ENCODE measurements at places on chromosomes 2 and 18. TPM values are rescaled to one million over a fixed set of nuclear protein-coding genes. Genes with fewer than 3 reads are reported as not detected.

GRCh38 chr2:48600204-48600813 lies 17.3 kb upstream of the GTF2A1L start:
- no peaks in the 10 kb centered on the region for H3K36me3 ChIP-seq
- no peak overlapping the region for H3K4me3 ChIP-seq
- H3K27me3 ChIP-seq: no peaks in the 10 kb centered on the region
- H3K4me1 ChIP-seq: no peaks in the 10 kb centered on the region
- DNase-seq: peak; percentile 78

GRCh38 chr2:110115291-110116032 lies at the start of gene MALL:
TSS of gene MALL (minus strand) at chr2:110115822. CDS start at chr2:110115792, 30 bp downstream.
- H3K27me3 ChIP-seq: no peaks in the 10 kb centered on the region
- DNase-seq: peak; percentile 47
- peak within 1 kb of the TSS; percentile 66 for H3K4me3 ChIP-seq
- H3K36me3 ChIP-seq: no peaks in the 10 kb centered on the region

DNA sequence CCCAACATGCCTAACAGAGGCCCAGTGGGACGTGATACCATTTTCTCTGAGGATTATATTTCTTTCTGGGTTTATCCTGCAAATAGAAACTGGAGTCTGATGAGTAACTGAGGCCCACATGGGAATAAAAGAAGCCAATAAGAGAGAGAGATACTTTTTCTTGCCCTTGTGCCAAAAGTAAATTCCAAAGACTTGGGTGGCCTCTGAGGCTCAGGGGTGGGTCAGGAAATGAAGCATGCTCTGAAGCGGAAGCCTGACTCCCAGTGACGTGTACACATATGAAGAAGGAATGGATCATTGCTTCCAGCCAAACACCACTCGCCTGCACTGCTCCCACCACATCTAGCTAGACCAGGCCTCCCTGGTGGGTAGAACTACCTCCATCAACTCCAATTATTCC lies 273.6 kb upstream of the NCKAP5 start:
- peak; percentile 90 for DNase-seq
- H3K27me3 ChIP-seq: no peaks in the 10 kb centered on the region
- H3K4me1 ChIP-seq: peaks cover 33% of the 10 kb centered on the region
- H3K4me3 ChIP-seq: no peak overlapping the region
- peak overlapping the region; percentile 92 for H3K27ac ChIP-seq

DNA sequence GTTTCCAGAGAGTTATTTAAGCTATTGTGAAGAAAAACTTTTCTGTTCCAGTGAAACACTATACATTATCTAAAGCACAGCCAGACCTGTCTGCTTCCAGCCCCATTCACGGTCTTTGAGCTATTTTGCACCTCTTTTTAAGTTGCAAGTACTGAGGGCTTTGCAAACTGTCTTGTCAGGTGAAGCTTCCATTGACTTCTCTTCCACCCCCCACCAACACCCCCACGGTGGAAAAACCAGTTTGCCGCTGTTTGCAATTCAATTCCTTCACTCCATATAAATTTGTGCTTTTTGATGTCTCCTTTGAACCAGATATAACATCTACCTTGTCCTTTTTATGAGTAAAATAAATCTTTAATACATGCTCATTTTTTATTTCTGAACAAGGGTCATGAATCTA lies 15.7 kb downstream of the B3GNT7 start:
- no peak overlapping the region for H3K4me3 ChIP-seq
- H3K36me3 ChIP-seq: no peaks in the 10 kb centered on the region
- H3K27me3 ChIP-seq: no peaks in the 10 kb centered on the region
- DNase-seq: no peak

DNA sequence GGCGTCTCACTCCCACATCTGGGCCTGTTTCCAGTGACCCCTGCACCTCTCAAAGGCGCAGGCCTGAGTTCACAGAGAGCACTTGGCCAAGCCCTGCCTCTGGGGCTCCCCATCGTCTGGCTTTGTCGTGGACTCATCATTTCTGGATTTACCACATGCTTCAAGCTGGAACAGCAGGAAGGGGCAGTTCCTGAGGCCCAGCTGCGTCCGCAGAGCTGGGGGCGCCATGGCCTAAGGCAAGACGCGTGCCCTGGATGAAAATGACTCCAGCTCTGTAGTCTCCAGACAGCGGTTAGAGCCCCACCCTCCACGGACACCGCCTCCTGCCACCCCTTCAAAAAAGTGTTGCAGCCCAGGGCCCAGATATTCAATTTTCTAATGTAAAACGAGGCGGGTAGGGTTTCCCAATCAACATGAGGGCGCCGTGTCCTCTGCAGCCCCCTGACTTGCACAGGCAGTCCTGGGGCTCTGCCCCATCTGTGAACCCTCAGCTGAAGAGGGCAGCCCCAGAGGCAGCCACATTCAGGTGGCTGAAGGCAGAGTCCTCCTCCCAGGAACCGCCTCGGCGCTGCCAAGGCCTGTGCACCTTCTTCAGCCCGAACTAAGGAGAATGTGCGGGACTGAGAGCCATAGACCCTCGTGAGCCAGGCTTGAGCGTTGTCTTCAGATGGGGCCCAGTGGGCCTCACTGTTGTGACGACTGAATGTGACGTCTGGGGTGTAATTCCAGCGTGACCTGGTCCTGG lies 85.5 kb downstream of the NFATC1 start:
- H3K4me1 ChIP-seq: peaks cover 18% of the 10 kb centered on the region
- H3K4me3 ChIP-seq: no peak overlapping the region
- no peaks in the 10 kb centered on the region for H3K36me3 ChIP-seq
- no peaks in the 10 kb centered on the region for H3K27me3 ChIP-seq

SERPINB13 gene
- not detected for polyA plus RNA-seq

GATA6 gene
- polyA plus RNA-seq: 3.9 TPM

DNA sequence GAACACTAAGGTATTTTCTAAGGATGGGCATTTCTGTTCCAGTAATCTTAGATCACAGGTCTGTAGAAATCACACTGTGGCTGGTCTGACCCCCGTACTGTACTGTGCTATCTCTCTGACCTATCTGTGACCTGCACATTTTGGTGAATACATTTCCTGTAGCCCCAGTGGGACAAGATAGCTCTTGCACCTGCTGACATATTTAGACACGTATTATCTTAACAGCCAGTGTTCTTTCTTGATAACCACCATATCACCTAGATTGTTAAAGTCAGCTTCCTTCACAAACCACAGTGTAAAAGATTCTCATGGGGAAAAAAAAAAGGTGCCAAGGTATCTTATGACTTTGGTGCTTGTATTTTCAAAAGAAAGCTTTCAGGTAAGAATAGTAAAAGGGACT lies 39.8 kb upstream of the TMEM247 start:
- H3K36me3 ChIP-seq: no peaks in the 10 kb centered on the region
- H3K4me1 ChIP-seq: no peaks in the 10 kb centered on the region
- peaks cover 40% of the 10 kb centered on the region for H3K27me3 ChIP-seq

- H3K36me3 ChIP-seq: no peaks in the 10 kb centered on the region
- H3K27me3 ChIP-seq: peaks cover 19% of the 10 kb centered on the region
- no peak overlapping the region for H3K27ac ChIP-seq
- no peak for DNase-seq
These were observed 29.0 kb downstream of the LGALSL start for GRCh38 chr2:64482765-64483504.

GRCh38 chr2:8346706-8347430 lies 335.0 kb upstream of the ID2 start:
- H3K27me3 ChIP-seq: no peaks in the 10 kb centered on the region
- no peak overlapping the region for H3K27ac ChIP-seq
- no peak overlapping the region for H3K4me3 ChIP-seq
- no peaks in the 10 kb centered on the region for H3K4me1 ChIP-seq
